Endodermal cell (in vitro differentiated cells): ENCODE measurements at places on chromosomes 12 and 14. TPM values are rescaled to one million over a fixed set of nuclear protein-coding genes. Genes with fewer than 3 reads are reported as not detected.

KRT82 gene
- total RNA-seq: not detected in 3 replicates

ACOT6 gene
- not detected in 2 replicates for total RNA-seq

SLCO1C1 gene
- total RNA-seq: 0.64 TPM in 1 of 3 replicates, not detected in the others

- no peak for DNase-seq
These were observed 13.3 kb downstream of the SLC15A4 start for GRCh38 chr12:128810182-128811127.

- no peak for DNase-seq
These were observed 31.8 kb upstream of the G2E3 start for GRCh38 chr14:30527196-30527595.

OR6J1 gene
- total RNA-seq: not detected in 2 replicates

CCDC198 gene
- not detected in 3 replicates for total RNA-seq

SYT10 gene
- total RNA-seq: 9.1 and 10.2 TPM in 2 replicates

C12orf54 gene
- total RNA-seq: not detected in 3 replicates

DNA sequence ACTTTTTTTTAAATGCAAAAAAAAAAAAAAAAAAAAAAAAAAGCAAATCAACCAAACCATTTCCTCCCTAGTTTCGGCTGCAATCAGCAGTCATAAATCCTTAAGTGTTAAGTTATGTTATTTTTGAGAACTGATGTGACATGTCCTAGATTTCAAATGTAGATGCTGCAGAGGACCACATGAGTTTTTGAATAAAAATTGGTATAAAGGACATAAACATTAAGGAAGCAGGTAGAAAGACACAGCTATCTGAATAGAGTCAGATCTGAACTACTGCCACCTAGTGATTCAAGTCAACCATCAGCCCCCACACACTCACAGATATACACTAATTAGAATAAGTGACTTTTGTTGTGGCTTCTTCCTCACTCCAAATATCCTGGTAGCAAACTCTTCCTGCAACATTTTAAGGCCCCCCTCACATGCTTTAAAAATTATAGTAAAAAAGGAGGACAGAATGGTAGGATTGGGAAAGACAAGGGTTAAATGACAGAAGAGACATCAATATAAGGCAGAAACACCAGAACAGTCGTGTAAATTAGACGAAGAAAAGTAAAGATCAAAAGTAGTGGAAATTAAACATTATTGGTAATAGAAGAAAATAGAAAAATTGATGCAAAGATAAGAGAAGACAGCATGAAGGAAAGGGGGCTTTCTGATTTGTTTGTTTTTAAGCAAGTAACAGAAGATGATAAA, 394.5 kb upstream of the ATP2B1 start:
- DNase-seq: no peak

GRCh38 chr14:71482671-71483070, 449.6 kb upstream of the RGS6 start:
- DNase-seq: no peak

GUCY2C gene
- total RNA-seq: 2.4 and 2.6 TPM in 2 replicates

- DNase-seq: peak; percentile 94
These were observed at the start of gene BCAT1 for GRCh38 chr12:24948757-24949722. Gene BCAT1, minus strand, starts transcription at chr12:24949101. Its CDS starts 169 bp downstream, at chr12:24948932.

DNA sequence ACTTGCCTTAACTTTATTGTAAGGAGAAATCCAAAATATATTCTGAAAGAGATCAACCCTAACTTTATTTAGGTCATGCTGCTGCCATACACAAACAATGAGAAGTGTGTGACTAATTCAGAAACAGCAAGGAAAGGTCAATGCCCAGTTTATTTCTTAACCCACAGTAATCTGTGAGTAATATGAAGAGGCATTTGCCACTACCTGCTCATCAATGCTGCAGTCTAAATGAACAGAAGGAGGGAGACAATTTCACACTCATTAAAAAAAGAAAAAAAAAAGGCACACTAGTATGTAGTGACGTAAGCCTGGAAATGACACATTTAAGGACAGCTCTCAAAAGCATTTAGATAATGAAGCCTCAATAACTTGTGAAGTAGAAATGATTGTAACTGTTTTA, 90.5 kb upstream of the FOXN3 start:
- no peak for DNase-seq

DNA sequence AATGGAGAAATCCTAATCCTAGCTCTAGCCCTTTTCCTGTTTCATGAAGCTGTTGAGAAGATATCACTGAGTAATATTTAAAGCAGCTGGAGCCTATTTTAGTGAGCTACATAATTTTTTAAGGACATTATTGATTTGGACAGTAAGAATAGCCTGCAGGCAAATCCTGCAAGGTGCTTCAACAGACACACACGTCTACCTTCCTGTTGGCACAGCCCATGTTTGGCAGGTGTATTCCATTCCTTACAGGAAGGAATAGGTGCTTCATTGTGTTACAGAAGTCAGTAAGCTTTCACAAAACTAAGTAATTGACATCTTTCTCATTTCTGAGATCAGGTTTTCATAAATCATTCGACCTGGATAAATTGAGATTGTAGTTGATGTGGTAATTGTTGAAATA, 50.6 kb downstream of the FOXA1 start:
- DNase-seq: no peak

DNA sequence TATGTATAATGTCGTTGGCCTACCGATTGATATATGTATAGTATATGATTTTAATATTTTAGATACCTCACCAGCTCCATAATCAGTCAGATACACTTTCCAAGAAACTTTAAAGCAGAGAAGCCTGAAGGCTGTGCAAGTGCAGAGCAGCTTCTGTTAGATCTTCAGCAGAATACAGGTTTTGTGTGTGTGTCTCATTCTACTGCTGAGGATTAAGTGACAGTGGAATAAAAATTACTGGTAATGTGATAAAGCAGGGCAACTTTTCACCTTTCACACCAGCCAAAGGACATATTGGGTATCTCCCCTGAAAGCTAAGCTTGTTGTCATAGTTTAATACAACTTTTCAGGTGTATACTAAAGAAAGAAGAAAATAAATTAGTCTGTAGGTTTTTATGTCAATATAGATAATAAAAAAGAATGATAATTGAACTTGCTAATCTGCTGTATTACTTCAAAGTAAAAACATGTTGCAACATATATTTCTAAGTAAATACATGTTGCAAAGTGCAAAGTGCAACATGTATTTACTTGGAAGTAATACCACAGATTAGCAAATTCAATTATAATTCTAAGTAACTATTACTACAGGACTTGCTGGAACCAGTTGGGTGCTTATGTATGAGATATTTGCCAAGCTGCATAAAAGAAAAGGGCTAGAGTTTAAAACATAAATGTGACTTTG, 128.3 kb downstream of the SLC16A7 start:
- no peak for DNase-seq

DNA sequence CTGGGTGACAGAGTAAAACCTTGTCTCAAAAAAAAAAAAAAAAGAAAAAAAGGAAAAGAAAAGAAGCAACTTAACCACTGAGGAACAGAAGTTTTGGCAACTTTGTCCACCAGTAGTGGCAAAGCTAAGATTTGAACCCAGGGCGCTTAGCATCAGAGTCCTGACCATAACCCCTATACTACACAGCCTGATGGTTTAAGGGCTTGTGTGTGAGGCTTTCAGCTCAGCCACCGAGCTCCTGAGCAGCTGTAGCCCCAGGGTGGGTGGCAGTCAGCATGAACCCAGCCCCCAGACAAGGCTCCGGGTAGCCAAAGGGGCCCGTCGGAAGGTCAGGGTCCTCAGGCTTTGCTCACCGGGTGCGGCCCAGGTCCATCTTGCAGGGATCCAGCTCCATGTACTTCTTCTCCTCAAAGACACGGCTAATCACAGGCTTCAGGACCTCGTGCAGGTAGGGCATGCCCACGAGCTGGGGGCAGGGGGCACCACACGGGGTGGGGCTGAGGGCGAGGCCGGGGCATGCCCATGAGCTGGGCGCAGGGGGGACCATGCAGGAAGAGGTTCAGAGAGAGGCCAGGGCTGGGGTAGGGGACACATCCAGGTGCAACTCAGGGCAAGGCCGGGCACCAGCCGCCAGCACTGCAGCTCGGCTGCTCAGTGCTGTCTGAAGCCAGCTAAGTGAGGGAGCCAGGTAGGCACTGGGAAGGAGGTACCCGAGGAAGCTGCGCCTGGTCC, 20.9 kb downstream of the RASAL1 start:
- no peak for DNase-seq
